ENCODE measurements at places on chromosomes 13 and 19. TPM values are rescaled to one million over a fixed set of nuclear protein-coding genes. Genes with fewer than 3 reads are reported as not detected.
A peak's percentile ranks its signal among the peaks of the same experiment; 100 is the strongest.

The ZNF534 gene
- 0.82 TPM for polyA plus RNA-seq

The APC2 gene
- polyA plus RNA-seq: 0.11 TPM

The NRTN gene
- polyA plus RNA-seq: 4.0 TPM

The TNFSF9 gene
- 2.9 TPM for polyA plus RNA-seq

The CLEC17A gene
- 2.3 TPM for polyA plus RNA-seq

The FPR3 gene
- polyA plus RNA-seq: 7.8 TPM

The FLT1 gene
- polyA plus RNA-seq: 5.5 TPM

The ZNF773 gene
- 7.0 TPM for polyA plus RNA-seq

The ZNF100 gene
- polyA plus RNA-seq: 5.3 TPM

The OR10H1 gene
- 0.09 TPM for polyA plus RNA-seq

DNA sequence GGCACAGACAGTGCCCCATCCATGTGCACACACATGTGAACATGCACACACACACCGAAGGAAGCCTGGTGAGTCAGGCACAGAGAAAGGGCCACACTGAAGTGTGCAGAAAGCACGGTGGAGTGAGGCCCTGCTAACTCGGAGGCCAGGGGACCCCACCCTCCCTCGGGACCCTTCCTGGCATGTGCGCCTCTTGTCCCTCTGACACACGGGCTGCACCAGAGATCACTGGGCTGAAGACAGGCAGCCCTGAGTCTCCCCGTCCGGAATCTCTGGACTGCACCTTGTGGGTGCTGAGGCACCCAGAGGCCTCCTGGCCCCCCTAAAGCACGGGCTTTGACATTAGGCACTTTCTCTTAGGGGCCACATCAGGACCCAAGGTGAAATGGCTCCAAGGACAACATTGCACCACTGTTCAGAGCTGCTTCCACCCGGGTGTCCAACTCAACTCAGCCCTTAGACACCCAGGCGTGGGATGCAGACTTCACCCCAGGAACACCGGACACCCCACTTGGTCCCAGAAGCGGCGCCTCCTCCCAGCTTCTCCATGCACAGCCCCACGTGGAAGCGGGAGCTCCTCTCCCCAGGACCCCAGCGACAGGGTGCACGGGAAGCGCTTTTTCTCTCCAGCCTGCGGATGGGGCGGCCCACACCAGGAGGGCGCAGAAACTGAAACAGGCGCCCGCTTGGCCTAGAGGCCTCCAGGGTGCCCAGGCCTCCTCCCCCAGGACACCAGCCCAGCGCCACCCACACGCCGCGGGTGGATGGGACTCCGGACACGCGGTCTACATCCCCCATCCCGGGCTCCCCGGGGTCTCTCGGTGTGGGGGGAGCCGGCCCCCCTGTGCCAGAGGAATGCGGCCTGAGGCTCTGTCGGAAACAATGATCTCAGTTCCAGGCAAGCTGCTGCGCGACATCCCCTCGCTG lies 90.2 kb downstream of the SPACA7 start:
- no peak for DNase-seq

DNA sequence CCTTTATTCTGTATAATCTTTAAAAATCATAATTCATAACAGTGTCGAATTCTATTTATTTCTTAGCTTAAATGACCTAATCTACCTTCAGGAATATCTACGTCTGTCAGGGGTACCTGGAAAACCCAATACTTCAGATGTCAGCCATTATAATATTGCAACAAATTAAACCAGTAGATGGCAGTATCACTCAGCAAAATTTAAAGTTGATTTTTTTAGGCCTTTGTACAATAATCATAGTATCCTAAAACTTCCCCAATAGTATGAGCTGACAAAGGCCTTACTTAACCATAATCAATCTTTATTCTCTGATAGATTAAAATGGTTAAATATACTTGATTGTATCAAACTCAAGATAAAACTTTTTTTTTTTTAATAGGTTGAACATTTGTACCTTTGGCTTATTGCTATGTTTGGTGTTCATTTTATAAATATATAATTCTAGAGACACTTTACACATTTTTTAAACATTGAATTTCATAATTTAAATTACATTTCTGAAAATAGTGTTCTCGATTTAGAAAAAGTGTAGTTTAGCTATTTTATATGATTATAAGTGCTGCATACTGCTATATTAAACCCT lies 830.2 kb upstream of the SPRY2 start:
- no peak for DNase-seq

DNA sequence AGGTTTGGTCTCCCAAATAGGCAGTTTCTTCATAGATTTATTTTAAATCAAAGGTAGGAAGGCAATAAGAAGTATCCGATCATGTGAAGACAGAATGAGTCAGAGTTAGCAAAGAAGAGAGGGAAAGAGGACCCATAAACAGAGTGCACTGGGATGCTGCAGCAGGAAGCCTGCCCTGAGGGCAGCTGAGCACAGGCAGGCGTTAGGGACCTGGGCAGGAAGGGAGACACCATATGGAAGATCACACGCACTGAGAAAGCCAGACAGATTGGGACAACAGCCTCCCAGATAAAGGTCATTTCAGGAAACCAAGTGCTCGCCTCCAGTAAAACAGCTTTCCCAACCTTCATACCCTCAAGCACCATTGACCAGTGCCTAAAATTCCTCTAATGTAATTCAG lies 598.0 kb downstream of the EFNB2 start:
- DNase-seq: no peak

DNA sequence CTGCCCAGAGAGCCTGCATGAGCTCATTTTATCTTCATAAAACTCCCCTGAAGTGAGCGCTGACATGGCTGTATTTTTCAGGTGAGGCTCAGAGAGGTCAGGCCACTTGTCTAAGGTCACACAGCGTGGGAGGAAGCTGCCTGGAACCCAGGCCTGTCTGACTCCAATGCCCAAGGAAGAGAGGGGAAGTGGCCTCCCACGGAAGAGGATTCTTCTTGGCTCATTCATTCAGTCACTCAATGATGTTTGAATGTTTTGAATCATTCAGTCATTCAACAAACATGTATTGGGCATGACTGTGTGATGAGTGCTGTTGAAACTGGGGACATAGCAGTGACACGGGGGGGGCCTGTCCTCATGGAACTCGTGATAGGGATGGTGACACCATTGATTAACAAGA lies 12.0 kb downstream of the ACTL9 start:
- no peak for DNase-seq

- no peak for DNase-seq
Measured at GRCh38 chr13:99661791-99662190, 160.5 kb downstream of the TM9SF2 start.

DNA sequence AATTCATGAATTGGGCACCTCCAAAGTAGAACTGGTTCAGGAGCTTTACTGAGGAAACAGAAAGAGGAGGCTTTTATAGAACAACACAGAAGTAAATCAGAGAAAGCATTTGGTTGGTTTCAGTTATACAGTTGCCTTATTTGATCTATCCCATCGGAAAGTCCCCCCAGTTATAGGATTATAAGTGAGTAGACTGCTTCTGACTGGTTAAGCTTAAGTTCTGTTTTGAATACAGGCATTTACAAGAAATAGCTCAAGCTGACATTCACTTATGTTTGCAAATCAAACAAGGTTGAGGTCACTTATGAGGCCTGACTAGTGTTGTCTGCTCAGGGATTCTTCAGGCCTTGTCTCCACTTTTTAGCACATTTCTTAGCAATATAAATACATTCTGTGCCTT lies 857.4 kb downstream of the EFNB2 start:
- DNase-seq: no peak

DNA sequence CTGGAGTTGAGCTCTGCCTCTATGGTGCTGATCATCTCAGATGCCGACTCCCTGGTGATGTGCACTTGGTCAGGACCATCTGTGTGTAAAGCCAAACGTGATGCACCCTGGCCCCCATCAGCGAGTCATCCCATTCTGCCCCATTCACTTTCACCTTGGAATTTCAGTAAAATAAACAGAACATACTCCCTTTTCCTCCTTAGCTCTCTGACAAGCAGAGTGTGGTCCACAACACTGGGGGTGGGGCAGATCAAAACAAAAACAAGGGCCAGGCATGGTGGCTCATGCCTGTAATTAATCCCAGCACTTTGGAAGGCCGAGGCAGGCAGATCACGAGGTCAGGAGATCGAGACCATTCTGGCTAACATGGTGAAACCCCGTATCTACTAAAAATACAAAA lies 12.3 kb downstream of the CEACAM20 start:
- no peak for DNase-seq

GRCh38 chr13:106493533-106494220 lies 41.8 kb downstream of the EFNB2 start:
- DNase-seq: no peak

DNA sequence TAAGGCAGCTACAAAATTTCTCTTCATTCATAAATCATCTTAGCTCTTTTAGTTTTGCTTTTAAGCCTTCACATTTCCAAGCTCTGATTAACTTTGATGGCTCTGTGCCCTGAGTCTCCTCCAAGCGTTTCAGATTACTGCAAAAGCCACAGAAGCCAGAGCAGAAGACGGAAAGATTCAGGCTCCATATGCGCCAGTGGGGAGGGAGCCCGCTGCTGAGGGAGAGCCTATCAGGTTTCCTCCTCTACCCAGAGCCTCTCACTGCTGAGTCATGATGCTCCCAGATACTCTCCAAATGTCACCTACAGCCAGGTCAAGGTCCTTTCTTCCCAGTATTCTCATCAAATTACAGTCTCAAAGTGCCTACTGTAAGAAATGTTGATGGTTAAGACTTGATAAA lies 193.6 kb downstream of the RAP2A start:
- no peak for DNase-seq

- no peak for DNase-seq
Measured at GRCh38 chr13:54394085-54394700, 1365.6 kb downstream of the OLFM4 start.

DNA sequence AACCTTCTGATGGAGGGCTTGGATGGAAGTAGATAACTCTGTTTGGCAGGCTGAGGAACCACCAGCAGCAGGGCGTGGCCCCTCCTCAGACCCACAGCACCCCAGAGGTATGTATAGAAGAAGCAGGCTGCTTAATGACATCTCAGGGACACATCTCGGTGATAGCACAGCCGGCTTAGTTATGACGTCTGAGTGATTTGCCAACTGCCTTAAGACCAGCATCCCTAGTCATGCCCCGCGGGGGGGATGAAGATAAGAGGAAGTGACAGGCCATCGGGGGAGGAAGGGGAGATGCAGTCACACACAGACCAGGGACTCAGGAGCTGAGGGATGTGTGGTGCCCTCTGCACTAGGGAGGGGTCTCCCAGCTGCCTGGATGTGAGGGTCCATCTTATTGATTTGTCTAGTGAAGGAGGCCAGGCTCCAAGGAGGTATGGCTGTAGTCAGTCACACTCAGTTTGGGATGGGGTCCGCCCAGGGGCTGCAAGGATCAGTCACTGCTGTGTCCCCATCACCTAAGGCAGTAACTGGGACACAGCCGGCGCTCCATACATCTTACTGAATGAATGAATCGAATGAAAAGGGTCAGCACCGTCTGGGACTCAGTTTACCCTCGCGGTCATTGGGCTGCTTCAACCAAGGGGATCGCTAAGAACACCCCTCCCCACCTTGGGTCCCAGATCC lies 19.2 kb upstream of the ERCC1 start:
- no peak for DNase-seq

GRCh38 chr13:72983085-72983768 lies 75.6 kb upstream of the KLF5 start:
- no peak for DNase-seq

DNA sequence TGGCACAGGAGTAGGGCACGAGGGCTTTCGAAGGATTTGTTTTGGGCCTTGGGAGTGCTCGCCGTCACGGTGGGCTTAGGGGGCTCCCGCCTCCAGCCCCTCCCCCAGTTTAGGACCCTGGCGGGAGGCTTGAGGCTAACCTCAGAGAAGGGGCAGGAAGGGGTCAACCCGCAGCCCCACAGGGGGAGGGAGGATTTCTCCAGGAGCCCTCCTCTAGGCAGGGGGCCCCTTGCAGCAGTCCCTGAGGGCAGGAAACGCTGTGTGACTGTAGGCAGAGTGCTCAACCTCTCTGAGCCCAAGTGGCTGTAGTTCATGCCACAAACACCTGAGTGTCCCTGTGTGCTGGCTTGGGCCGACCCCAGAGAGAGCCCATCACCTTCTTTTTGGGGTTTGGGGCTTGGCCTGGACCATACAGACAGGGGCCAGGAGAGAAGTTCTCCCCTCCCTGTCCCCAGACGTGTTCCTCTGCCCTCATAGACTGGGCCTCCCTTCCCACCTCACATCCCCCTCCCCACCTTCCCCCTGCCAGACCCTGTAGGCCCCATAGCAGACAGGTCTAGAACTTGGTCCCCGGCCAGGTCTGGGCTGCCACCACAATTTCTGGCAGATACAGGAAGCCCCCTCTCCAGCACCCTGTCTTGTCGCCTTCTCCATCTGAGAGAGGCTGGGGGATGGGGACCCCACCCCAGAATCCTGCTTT lies 8.1 kb downstream of the ISYNA1 start:
- no peak for DNase-seq

DNA sequence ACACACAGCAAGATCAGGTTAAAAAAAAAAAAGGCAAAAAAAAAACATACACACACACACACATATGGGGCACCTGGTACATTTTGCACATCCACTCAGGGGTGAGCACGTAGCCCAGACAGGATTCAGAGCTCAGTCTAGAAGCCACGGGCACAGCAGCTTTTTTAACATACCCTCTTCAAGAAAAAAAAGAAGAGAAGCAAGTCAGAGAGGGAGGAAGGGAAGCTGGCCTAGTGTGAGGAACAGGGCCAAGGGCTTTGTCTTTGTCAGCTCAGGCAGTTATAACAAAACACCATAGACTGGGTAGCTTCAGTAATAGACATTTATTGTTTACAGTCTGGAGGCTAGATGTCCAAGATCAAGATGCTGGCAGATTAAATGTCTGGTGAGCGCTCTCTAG lies 2.3 kb upstream of the TPM4 start:
- DNase-seq: no peak

- no peak for DNase-seq
Measured at GRCh38 chr13:100197591-100198365, 108.9 kb downstream of the PCCA start.

- DNase-seq: peak; percentile 13
Measured at GRCh38 chr13:35164324-35164932, 222.4 kb downstream of the NBEA start.

GRCh38 chr19:15114153-15114540 lies 6.9 kb downstream of the SYDE1 start:
- no peak for DNase-seq

GRCh38 chr19:16363133-16363851 lies 38.7 kb downstream of the KLF2 start:
- no peak for DNase-seq

- no peak for DNase-seq
Measured at GRCh38 chr19:54062643-54063042, 1.1 kb downstream of the VSTM1 start.

GRCh38 chr19:42281146-42281826 lies 12.2 kb downstream of the CIC start:
- DNase-seq: no peak

GRCh38 chr19:35000647-35001501 lies 751 bp downstream of the GRAMD1A start:
- no peak for DNase-seq

- DNase-seq: no peak
Measured at GRCh38 chr13:44425041-44425814, 51.6 kb downstream of the SERP2 start.

All from thymus (tissue), 14 donors.